ENCODE measurements at places on chromosomes 6 and 20.
A peak's percentile ranks its signal among the peaks of the same experiment; 100 is the strongest.

GRCh38 chr6:132814716-132815570, 574 bp downstream of the RPS12 start:
- no peaks in the 10 kb centered on the region for H3K27me3 ChIP-seq
- H3K4me1 ChIP-seq = peaks cover 10% of the 10 kb centered on the region
- DNase-seq = no peak
- no peaks in the 10 kb centered on the region for H3K36me3 ChIP-seq
- H3K27ac ChIP-seq = peak overlapping the region; percentile 22

DNA sequence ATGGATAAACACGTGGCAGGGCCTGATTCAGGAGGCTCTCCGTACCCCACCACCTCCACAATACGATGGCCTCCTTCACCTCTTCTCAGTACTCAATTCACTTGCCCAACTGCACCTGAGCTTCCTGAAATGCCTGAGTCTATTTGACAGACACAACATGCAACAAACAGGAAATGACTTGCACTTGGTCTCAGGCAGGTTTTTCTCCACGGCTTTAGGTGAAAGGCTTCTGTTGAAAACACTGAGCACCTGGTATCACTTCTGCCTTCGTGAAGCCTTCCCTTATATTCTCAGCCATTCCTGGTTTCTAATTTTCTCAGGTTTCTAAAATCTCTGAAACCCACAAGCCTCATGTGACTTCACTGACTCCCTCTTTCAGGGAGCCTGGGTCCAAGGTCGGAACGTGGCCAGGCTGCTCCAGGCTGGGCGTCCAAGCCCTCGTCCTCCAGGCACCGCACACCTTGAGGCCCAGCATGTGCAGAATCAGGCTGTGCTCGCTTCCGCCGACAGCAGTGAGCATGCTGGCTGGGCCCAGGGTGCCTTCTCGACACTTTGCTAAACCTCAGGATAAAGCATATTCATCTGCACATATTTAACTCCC, 34.7 kb downstream of the TAF4 start:
- H3K4me1 ChIP-seq = peaks cover 19% of the 10 kb centered on the region
- no peaks in the 10 kb centered on the region for H3K36me3 ChIP-seq
- no peak overlapping the region for H3K4me3 ChIP-seq
- H3K27me3 ChIP-seq = no peaks in the 10 kb centered on the region

DNA sequence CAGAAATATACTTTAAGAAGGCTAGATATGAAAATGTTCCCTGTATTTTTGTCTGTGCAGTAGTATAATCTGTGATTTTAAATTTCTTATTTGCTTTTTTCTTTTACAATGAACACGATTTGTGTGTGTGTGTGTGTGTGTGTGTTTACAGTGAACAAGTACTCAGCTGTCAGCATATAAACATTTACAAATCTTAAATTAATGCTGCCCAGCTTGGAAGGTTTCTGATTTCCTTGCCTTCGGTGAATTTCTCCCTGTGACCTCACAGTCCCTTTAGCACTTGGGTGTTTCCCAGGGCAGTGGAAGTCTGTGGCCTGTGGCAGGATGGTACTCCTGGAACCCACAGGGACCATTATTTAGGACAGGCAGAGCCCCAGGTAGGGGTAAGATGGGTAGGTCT, 37.6 kb downstream of the TXLNB start:
- peaks cover 16% of the 10 kb centered on the region for H3K4me1 ChIP-seq
- H3K4me3 ChIP-seq = no peak overlapping the region
- H3K27me3 ChIP-seq = no peaks in the 10 kb centered on the region
- no peak for DNase-seq

DNA sequence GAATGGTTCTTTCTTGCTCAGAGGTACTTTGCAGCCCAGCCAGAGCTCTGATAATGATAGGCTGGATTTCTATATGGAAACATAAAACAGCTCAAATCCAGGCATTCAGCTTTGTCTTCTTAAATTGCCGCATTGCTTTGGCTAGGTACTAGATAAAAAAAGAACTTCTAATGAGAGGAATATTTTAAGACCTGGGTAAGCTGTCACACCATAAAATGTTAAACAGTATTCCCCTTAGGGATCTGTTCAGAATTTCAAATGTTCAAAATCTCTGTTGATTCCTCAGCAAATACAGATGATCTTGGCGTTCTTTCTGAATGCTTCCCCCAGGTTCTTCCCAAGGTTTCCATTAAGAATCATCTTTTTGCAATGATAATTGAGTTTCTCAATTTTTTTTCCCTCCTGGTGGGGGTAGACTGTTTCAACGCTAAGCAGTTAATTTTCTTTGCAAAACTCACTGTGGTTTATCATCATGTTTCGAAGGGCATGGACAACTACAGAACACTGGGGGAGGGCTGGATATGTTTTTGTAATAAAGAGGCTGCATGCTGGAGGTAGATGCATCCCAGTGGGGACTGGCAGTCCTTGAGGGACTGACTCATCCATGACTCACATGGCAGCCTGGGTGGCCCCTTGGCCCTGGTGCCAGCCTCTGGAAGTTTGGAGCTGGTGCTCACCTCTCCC, 31.0 kb downstream of the TIAM2 start:
- no peak overlapping the region for H3K27ac ChIP-seq
- H3K4me1 ChIP-seq = peaks cover 3% of the 10 kb centered on the region
- H3K4me3 ChIP-seq = no peak overlapping the region
- DNase-seq = no peak
- no peaks in the 10 kb centered on the region for H3K27me3 ChIP-seq
- H3K36me3 ChIP-seq = no peaks in the 10 kb centered on the region

GRCh38 chr6:83193747-83194566, 800 bp downstream of the RWDD2A start:
- no peaks in the 10 kb centered on the region for H3K27me3 ChIP-seq
- H3K4me3 ChIP-seq = peak overlapping the region; percentile 97
- DNase-seq = peak; percentile 43
- no peaks in the 10 kb centered on the region for H3K36me3 ChIP-seq

DNA sequence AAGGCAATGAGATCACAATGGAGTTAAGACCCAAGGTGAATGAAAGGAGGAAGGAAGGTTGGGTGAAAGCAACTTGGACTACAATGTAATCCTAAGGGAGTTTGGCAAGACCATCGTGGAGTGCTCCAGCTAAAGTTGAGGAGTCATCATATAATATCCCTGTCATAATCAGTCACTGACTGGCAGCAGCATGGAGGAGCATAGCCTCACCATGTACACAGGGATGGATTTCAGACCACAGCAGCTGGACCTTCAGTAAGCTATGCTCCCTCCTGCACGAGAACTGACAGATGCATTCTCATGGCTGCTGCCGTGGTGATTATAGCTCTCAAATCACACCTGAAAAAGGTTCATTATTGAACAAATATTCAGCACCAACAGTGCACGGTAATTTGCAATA, 43.0 kb downstream of the GOPC start:
- H3K27ac ChIP-seq = no peak overlapping the region
- no peaks in the 10 kb centered on the region for H3K27me3 ChIP-seq

- no peak overlapping the region for H3K4me3 ChIP-seq
- H3K27me3 ChIP-seq = no peaks in the 10 kb centered on the region
- no peak overlapping the region for H3K27ac ChIP-seq
- no peaks in the 10 kb centered on the region for H3K4me1 ChIP-seq
- H3K36me3 ChIP-seq = no peaks in the 10 kb centered on the region
- no peak for DNase-seq
These were observed 79.2 kb upstream of the RIPOR2 start for GRCh38 chr6:25014791-25015560.

Data from ovary (tissue), 10 donors.